ENCODE measurements at places on chromosomes 5 and 9.

DNA sequence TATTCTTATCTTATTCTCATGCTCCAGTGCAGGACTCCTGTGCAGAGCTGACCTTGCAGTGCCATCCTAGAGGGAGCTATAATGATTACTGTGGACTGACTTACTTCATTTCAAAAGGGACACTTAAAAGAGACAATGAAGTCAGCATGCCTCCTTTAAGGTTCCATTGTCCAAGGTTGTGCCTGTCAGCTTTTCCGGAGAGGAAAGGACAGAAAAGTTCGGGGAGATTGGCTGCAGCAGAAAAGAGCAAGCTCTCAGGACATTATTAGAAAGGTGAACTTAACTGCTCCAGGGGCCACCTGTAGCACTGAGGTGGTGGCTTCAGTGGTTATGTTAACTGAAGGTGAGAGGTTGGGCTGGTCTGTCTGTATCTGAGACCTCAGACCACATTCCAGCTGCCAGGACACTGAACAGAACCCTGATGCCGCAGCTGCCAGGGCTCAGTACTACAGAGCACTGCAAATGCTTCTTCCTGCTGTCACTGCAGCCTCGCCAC is 112.9 kb downstream of the ST8SIA4 start:
- DNase-seq = no peak

GRCh38 chr5:42887575-42887974 is 75.9 kb upstream of the SELENOP start:
- DNase-seq = no peak

DNA sequence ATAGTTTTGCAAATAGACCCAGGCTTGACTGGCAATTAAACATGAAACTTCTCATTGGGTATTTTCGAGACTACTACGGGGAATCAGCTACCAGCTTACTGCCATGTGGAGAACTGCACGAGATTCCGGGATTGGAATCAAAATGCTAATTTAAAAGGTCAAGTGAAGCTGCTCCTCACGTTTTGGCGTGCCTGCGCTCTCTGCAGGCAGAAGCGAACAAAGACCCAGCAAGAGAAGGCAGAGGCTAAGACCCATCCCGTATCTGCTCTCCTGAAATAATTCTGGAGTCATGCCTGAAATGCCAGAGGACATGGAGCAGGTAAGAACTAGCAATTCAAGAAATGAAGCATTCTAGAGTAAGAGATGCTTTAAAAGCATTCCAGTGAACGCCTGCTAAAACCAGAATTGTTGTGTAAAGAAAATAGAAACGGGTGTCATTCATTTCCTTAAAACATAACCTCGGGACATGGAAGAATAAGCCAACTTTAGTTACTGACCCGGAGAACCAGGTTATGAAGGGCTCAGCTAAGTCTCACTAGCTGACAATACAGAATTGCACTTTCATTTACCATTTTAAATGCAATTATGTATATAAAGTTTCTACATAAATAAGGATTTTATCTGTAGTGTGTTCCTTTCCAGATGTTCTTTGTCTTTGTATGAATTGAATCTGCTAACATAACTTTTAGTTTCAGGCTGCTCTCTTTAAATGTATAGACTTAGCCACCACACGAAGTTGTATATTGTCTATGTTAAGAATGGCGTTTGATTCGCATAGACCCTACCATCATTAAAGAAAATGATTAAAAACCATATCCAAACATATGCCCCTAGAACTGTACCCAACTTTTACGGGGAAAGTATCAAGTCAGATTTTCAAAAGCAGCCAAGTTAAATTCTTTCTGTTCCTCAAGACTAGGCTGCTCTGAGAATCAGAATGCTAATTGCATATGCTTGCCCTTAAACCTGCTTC is 2.0 kb upstream of the MAT2B start:
- DNase-seq = no peak

DNA sequence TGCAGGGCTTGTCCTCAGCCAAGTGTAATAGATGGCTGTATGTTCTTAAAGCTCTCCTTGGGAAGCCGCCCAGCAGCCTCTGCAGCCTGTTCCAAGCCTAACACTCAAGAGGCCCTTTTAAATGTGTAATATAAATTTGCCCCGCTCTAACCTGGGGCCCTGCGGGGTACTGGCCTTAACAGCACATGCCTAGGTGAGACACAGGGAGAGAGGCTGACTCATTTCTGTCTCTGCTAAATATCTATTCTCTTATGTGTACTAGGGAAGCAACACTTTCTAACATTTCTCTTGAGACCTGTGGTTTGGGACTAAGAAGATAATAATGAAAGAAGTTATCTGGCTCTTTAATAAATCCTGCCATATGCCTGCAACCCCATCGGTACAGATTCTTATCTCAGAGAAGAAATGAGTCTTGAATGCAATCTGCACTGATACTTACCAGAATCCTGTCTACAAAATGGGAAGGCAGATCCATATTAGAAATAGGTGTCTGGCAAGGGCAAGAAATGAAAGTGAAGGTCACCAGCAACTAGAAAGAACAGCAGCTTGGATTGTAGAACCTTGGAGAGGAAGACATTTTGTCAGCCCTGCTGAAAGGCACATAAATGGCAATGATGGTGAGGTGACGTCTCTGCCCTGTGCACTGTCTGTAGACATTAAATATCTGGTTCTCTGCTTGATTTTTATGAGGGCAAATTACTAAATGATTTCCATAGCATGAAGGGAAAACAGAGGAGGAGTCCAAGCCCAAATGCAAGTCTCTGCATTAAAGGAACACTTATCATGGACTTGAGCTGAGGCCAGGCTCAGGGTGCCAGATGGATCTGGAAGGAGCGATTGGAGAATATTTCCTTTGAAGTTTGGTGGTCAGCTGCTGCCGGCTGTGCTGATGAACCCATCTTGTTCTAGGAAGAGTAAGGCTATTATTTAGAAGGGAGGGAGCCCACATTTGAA is 14.5 kb upstream of the TGFBI start:
- no peak for DNase-seq

- DNase-seq = no peak
Observed at GRCh38 chr9:96660692-96661248, 5.7 kb upstream of the PRXL2C start.

- DNase-seq = no peak
Observed at GRCh38 chr5:160269017-160269416, 39.7 kb downstream of the FABP6 start.

GRCh38 chr5:76325876-76326491 is 77.1 kb upstream of the IQGAP2 start:
- DNase-seq = no peak

DNA sequence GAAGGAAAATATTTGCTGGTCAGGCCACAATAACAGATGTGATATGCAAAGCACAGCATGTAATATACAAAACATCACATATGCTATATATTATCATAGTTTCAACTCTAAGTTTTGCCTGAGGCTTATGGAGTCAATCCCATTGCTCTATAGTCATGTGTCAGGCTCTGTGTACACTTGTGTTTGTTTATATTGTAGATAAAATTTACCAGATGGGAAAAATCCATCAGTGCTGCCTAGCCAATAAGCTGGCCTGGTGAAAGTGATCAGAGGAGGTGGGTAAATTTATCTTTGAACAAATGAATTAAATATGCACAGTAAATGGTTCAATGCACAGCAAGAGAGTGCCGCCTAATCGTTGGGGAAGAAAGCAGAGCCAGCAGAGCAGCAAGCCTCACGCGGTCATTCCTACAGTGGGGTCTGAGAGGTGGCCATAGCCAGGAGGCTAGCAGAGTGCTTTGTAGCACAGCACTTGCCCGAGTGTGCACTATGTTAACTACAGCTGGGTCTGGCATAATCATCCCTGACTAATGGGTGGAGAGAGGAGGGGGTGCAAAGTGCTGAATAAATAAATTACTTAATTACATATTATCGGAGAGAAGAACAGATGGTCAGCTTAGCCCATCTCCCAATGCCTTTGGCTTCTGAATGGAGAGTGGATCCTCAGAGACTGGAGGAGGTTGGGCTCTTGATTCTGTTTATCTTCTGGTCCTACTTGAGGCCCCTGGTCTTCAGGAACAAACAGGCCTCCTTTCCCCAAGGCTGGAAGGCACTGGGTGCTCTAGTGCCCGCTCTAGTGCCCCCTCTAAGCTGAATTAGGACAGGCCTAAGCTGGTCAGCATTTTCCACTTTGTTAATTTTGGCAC is 153.5 kb downstream of the MAT2B start:
- no peak for DNase-seq

DNA sequence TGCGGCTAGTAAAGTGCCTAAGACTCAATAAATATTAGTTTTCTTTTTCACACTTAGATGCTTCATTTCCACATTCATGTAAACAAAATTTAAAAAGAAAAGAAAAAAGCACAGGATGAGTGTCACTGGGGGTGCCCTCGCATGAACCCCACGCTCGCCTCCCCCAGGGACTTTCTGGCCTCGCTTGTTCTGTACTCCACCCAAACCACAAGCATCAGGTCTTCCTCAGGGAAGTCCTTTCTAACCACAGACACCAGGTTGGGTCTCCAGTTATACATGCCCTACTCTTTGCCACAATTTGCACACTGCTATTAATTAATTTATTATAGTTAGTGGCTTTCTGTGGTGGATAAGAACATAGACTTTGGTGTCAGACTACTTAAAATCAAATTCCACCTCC is 92.4 kb downstream of the RORB start:
- no peak for DNase-seq

DNA sequence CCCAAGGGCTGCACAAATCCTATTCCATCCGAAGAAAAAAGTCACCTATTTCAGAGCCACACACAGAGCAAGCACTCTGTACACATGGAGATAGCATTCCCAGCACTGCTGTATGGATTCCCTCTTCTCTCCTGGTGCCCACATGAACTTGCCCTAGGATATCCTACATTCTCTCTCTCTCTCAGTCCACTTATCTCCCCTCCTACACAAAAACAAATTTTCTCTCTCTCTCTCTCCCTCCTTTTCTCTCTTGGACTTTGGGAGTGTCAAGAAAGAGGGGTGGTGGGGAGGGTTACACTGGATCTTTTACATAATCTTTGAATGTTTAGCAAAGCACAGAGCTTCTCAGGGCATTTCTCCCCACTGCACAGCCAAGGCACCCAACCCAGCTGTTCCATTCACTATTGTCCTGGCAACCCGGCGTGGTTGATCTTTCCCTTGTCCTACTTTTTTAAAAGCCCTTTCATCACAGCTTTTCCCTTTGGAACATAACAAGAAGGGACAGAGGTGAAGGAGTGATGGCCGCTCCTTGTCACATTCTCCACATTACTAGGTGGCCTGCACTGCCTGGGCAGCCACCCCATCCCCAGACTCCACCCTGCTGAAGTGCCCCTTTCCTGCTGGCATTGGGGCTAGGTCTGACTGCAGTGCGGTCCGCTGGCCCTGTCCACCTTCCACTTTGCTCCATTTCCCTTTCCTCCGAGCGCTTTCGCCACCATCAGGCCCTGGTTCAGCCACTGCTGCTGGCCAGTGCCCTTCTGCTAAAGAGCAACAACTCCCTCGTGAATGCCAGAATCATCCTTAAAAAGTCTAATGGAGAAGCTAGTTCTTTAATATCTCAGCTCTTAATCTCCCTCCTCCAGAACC is 22.2 kb upstream of the SLC1A3 start:
- no peak for DNase-seq

DNA sequence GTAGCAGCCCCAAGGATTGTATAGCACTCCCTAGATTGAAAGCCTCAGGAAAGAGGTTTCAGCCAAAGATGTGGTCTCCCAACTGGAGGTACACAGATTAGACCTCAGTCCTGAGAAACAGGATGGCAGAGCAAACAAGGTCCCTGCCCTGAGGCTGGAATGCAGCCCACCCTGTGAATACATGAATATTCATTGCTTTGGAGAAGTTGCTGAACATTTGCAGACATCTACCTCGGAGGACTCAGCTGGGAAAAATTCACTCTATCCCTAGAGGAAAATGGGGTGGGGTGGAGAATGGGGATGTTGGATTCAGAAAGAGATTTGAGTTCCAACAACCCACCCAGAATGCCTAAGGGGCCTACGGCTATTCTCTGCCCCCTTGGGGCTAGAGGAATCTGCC is 129.4 kb downstream of the SLIT3 start:
- DNase-seq = no peak

GRCh38 chr9:80648336-80648735 is 1041.0 kb downstream of the TLE1 start:
- DNase-seq = no peak

DNA sequence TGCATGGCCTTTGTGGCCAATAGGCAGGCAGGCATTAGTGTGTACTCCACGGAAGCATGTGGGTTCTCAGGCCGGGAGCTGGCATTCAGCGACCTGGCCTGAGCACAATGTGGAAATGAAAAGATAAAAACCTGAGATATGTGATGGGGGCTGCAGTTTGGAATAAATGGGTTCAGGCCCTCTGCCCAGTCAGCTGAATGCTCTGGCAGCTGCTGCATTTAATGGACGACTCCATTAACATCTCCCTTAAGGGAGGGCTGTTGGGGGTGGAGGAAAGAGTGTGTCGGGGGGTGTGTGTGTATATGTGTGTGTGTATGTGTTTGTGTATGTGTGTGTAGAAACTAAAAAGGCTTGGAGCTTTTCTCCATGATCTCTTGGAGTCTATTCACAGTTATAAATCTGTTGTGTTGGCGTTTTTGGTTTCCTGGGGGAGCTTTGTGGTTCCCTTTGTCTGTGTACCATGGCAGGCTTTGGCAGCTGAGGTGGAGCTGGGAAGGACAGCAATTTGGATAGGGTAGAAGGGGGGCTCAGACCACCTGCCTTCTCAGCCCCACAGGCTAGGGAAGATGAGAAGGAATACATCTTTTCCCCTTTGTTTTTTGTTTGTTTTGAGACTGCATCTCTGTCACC is 27.3 kb upstream of the HSPA9 start:
- no peak for DNase-seq

- no peak for DNase-seq
Observed at GRCh38 chr5:14244721-14245120, 101.6 kb downstream of the TRIO start.

DNA sequence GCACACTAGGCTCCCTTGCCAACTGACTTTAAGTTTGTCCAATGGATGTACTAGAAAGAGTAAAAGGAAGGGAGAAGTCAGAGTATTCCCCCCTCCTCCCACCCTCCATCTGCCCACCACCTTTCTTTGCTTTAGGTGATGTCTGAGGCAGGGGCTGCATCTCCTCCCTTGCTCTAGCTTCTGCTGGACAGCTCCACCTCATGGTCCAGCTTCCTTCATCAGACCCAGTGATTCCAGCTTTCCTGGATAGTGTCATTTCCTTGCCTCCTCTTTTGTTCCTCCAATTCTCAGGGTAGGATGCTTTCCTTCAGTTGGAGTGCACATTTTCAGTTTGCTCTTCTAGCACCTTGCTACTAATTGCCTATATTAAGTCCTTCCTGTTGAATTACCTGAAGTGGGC is 67.4 kb downstream of the RAD23B start:
- no peak for DNase-seq

- DNase-seq = no peak
Observed at GRCh38 chr5:51159164-51159563, 224.1 kb upstream of the ISL1 start.

DNA sequence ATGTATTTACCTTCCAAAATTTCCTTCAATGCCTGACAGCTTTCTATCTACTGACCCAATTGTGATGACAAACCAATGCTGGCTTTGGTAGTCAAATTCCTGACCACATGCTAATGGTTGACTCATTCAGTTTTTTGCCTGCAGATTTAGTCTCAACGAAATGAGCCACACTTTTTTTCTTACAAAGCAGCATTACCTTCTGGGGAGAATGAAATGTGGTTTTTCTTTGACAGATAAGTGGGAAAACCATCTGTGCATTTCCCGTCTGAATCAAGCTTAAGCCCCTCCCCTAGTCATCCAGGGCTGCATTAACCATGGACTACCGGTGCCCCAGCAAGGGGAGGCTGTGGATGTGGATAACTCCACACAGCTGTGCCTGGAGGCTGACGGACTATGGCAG is 99.6 kb upstream of the TAF11L2 start:
- no peak for DNase-seq
